ENCODE measurements at places on chromosomes 6 and 20.

- no peak for DNase-seq
Measured at GRCh38 chr20:1383623-1384404, 9.0 kb downstream of the FKBP1A start.

DNA sequence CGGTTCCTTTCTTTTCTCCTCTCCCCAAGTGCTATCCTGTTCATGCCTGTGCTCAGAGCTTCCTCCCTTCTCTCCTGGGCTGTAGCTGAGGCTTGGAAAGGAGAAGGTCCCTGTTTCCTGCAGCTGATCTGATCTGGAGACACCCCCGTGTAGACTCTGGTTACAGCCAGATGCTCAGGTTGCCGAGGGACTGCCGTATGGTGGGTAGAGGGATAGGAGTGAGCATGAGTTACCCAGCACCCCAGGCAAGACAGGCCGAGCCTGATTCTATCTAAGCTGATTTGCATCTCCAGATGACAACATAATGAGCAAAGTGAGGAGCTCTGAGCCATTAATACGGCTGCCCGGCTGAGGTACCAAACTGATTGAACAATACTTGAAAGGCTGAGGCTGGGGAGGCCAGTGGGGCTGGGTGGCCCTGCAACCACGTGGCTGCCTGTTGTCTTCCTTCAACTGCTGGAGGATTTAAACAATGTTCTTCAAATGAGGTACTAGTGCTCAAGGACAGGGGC is 91.8 kb downstream of the ASXL1 start:
- no peak for DNase-seq

- DNase-seq = no peak
Measured at GRCh38 chr6:170208651-170209353, 82.1 kb downstream of the DLL1 start.

DNA sequence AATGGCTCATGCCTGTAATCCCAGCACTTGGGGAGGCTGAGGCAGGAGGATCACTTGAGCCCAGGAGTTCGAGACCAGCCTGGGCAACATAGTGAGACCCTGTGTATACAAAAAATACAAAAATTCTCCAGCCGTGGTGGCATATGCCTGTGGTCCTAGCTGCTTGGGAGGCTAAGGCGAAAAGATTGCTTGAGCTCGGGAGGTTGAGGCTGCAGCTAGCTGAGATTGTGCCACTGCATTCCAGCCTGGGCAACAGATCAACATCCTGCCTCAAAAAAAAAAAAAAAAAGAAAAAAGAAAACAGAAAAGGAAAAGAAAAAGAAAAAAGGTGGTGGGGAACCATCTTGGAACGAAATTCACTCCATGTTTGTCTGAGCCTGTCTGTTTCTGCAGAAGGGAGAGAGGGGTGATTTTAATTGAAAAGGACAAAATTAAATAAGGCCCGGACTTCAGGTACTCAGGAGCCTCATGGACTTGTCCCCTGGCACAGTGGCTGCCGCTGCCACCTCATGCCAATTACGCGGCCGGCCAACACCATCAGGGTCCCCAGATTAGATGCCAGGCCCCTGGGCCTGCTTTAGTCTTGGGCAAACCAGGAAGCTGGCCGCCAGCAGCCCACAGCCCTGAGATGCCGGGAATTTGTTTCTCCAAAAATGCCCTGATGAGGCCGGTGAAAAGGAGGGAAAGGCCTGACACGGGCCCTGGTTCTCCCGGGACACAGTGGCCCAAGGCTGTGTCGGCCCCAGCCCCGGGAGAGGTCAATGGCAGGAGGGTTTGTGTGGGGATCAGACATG is 37.8 kb upstream of the STX16 start:
- no peak for DNase-seq

- DNase-seq = no peak
Measured at GRCh38 chr6:12602951-12603672, 113.5 kb upstream of the PHACTR1 start.

GRCh38 chr6:68756454-68757375 is 121.6 kb downstream of the ADGRB3 start:
- no peak for DNase-seq

DNA sequence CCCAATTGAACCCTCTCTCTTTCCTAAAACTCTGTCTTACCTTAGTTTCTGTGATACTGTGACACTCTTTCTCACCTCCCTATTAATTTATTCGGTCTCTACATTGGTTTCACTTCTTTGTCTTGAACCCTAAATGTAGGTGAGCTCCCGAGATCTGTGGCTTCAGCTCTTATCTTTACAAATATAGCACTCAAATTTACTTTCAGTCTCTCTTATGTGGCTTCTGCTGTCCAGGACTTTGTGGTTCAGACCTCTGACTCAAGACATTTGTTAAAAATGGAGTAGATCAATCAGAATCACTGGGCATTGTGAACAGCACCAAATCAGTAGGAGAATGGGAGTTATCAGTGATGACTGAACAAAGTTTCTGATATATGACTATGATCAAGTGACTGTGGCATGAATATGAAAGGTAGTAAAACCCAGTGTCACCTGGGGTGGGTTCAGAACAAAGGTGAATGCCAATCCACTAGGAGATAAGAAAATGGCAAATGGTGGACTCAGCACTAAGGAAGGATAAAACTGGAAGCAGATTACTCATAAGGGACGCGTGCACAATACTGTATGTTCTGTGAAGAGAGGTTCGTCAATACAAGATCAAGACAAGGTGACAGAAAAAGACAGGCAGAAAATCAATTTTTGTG is 27.2 kb downstream of the IL17F start:
- no peak for DNase-seq

GRCh38 chr20:3778976-3779375 is 2.3 kb downstream of the SPEF1 start:
- no peak for DNase-seq

DNA sequence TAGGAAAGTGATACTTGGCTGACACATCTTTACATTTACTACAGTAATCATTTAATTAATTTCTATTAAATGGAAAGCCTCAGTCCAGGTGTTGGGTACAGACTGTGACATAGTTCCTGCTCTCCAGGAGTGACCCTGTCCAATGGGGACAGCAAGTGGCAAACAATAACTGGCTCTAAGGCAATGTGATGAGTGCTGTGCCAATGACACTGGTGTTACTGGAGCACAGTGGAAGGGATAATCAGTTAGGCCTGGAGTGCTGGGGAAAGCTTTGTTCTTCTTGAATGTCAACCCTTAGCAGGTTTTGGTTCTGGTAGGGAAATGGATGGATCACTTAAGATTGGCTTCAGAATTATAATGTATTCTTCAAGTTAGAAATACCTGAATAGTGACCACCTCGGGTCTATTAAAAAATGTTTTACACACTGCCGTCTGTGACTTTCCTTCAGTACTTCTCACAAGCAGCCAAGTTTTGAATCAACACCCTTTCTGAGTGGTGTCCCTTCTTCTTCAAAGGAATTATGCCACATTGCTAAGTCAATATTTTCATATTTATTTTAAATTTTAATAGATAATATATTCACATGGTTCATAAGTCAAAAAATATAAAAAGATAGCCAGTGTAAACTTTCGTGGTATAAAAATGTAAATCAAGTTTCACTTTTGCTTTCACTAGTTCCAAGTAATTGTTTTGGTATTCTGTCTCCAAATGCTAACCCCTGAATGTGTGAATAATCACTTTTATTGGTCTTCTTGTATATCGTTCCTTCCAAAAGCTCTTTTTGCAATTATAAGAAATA is 9.6 kb downstream of the CMTR1 start:
- no peak for DNase-seq

GRCh38 chr6:6713657-6714056 is 125.1 kb downstream of the LY86 start:
- no peak for DNase-seq

DNA sequence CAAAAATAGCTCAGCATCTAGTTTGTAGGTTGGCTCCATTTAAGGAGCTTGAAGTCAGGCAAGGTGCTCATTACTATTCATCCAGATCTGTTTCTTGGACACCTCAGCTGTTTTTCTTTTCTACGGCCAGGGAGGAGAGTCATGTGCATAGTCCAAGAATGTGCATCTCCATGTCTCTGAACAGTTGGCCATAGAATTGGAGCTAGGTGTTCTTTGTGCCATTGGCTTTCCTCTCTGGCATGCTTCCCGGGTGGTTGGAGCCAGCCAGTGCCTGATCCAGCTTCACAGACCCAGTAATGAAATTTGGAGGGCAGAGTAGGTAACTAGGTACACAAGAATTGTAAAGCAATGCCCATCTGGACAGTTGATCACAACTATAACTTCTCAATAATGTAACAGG is 21.6 kb downstream of the EYA4 start:
- DNase-seq = no peak

DNA sequence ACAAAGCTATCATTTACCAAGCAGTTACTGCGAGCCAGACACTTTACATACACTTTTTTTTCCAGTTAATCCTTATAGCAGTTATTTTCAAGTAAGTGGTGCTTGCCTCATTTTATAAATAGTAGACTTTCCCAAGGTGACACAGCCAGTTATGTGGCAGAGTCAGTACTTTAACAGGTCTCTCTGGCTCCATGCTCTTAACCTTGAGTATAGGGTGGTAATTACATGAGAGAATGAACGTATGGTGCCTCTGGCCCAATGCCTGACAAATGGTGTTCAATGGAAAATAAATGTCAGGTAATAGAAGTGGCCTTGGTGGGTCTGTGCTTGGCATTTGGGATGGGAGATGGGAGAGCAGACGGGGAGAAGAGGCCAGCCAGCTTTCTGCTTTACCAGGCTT is 316.3 kb downstream of the SLC35F1 start:
- DNase-seq = no peak

DNA sequence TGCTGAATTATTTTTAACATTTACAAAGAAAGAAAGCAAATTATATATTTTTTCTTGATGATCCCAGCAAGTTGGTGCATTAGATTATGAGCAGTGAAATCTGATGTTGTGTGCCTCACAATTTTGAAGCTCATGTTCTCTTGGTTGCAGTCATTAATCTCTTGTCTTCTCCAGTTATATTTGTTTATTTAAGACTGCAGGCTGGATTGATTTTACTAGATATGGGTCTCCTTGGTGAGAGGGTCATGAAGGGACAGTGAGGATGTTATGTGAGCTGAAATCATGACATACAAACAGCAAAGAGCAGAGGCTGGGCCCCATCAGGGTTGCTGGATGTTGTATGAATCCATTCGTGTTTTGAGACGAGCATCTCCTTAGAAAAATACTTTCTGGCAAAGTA is 64.2 kb upstream of the AKIRIN2 start:
- DNase-seq = no peak

- no peak for DNase-seq
Measured at GRCh38 chr6:8240301-8240700, 138.0 kb upstream of the EEF1E1 start.

DNA sequence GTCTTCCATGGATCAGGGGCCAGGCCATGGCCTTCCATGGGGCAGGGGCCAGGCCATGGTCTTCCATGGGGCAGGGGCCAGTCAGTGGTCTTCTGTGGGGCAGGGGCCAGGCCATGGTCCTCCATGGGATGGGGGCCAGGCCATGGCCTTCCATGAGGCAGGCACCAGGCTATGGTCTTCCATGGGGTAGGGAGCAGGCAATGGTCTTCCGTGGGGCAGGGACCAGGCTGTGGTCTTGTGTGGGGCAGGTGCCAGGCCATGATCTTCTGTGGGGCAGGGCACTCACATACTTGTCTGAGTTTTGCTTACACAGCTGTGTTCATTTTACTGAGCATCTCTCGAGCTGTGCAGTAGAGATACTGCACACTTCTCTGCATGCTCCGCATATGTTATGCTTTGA is 57.3 kb upstream of the THBS2 start:
- DNase-seq = no peak

- no peak for DNase-seq
Measured at GRCh38 chr6:157911786-157912185, 69.9 kb upstream of the SYNJ2 start.

DNA sequence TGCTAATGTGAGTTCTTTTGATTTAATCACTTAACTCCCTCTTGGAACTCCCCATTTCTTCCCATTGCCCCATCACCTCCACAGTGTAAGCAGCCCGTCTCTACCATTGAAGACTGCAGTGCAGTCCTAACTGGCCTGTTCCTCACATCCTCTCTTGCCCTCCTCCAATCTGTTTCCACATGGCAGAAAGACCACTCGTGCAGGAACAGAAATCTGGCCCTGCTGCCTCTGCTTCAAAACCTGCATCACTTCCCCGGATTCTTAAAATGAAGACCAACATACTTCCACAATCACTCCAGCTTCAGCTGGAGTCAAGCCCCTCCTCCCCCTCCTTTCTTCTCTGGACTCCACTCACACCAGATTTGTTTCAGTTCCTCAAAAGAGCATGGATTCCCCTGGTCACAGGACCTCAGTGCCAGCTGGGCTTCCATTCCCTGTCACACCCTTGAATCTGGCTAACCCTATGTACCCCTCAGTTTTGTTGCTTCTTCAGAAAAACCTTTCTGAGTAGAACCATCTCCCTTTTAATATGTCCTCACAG is 802.3 kb downstream of the MAFB start:
- DNase-seq = no peak

DNA sequence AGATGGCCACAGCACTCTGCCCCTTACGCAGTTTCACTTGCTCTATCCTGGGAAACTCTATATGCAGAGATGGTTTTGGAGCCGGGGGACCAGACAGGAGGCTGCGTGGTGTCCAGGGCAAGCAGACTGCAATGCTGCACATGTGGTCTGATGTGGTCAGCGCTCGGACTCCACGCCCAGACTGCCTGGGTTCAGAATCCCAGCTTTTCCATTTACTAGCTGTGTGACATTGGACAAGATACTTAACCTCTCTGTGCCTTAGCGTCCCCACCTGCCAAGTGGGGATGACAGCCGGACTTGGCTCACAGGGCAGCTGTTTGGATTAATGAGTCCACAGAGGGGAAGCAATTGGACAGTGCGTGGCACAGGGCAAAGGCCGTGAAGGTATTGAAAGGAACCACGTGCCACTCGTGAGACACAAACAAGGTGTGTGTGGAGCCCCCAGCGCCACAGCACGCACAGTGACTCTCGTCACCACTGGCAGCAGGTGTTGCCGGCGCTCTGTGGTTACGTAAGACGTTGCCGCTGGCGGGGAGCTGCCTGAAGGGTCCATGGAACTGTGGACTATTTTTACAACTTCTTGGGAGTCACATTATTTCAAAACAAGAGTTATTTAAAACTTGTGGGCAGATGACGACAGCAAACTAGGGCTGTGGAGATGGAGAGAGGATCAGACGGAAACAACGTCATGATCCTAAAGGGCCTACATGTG is 201.4 kb downstream of the PREX1 start:
- no peak for DNase-seq

- peak; percentile 30 for DNase-seq
Measured at GRCh38 chr20:41664584-41664983, 46.4 kb upstream of the CHD6 start.

- no peak for DNase-seq
Measured at GRCh38 chr6:127518710-127519468, at the start of gene MTCL3. MTCL3 (minus strand) TSS chr6:127519335.

- no peak for DNase-seq
Measured at GRCh38 chr6:35014786-35015185, 125.7 kb downstream of the ANKS1A start.

- no peak for DNase-seq
Measured at GRCh38 chr6:39808964-39809363, 16.8 kb downstream of the DAAM2 start.

All from HS-27A (cell line).